ENCODE measurements at places on chromosomes 5 and 9. TPM values are rescaled to one million over a fixed set of nuclear protein-coding genes. Genes with fewer than 3 reads are reported as not detected.

PCDHB2 gene
- total RNA-seq: 2.2 TPM

ADCY2 gene
- 11.2 TPM for total RNA-seq

AP3B1 gene
- total RNA-seq: 46.5 TPM

WDR38 gene
- total RNA-seq: not detected

SIT1 gene
- not detected for total RNA-seq

MZB1 gene
- 2.4 TPM for total RNA-seq

HTR4 gene
- total RNA-seq: not detected

PCDHA9 gene
- total RNA-seq: 0.84 TPM

PPWD1 gene
- 74.3 TPM for total RNA-seq

SMIM33 gene
- not detected for total RNA-seq

PFN3 gene
- not detected for total RNA-seq

MEIKIN gene
- not detected for total RNA-seq

ADAM19 gene
- total RNA-seq: 10.4 TPM

MAP1B gene
- 474 TPM for total RNA-seq

WNT8A gene
- total RNA-seq: not detected

CBY3 gene
- total RNA-seq: not detected

ERAP2 gene
- total RNA-seq: 9.9 TPM

GRIN3A gene
- total RNA-seq: not detected

RHOBTB3 gene
- total RNA-seq: 173 TPM

SPINK13 gene
- not detected for total RNA-seq

KIF20A gene
- total RNA-seq: 9.4 TPM

HSPB3 gene
- total RNA-seq: not detected

IFNA5 gene
- total RNA-seq: not detected

CD72 gene
- 6.0 TPM for total RNA-seq

CCNO gene
- total RNA-seq: 0.30 TPM

BTNL9 gene
- 54.9 TPM for total RNA-seq

PHPT1 gene
- total RNA-seq: 69.3 TPM

HAVCR2 gene
- 13.1 TPM for total RNA-seq

PHYHD1 gene
- total RNA-seq: 37.8 TPM

ZDHHC21 gene
- total RNA-seq: 14.9 TPM

GNA14 gene
- total RNA-seq: 1.5 TPM

CCDC171 gene
- total RNA-seq: 4.7 TPM

CCL27 gene
- total RNA-seq: not detected

MEF2C gene
- 16.5 TPM for total RNA-seq

SET gene
- 148 TPM for total RNA-seq

NRARP gene
- 13.5 TPM for total RNA-seq

PCDHAC2 gene
- total RNA-seq: 4.2 TPM

Data from tibial nerve (tissue), 4 donors.